ENCODE measurements at places on chromosomes 7 and 10.
A peak's percentile ranks its signal among the peaks of the same experiment; 100 is the strongest.

- DNase-seq, result no peak
These were observed 16.1 kb downstream of the GNAI1 start for GRCh38 chr7:80150611-80151273.

- no peak for DNase-seq
These were observed 260.3 kb upstream of the FERD3L start for GRCh38 chr7:19405541-19405940.

- peak; percentile 40 for DNase-seq
These were observed 338.2 kb upstream of the PRKCQ start for GRCh38 chr10:6918305-6918704.

- DNase-seq, result no peak
These were observed at the start of gene NAT16 for GRCh38 chr7:101180130-101180755. Gene NAT16 (minus strand): TSS chr7:101180293. CDS start chr7:101174807, 5,486 bp downstream.

DNA sequence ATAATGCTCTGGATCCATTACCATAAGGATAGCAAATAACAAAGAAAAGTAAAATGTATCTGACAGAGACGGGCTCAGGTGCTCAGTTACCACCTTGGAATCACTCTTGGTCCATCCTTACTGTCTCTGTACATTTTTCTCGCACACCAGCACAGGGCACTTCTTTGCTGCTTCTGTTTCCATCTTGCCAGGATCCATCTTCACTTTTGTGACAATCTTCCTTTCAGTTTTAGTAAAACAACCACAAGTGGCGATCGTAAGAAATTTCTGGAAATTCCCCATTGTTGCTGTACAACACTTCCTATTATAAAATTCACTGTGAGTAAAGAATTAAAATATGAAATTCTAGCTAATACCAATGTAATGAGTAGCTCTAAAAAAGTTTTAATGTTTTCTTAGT is 695.5 kb downstream of the GRM8 start:
- no peak for DNase-seq

- DNase-seq, result no peak
These were observed 1106.8 kb upstream of the C7orf33 start for GRCh38 chr7:147483634-147484292.

GRCh38 chr7:23358152-23358674 is 59.1 kb downstream of the MALSU1 start:
- DNase-seq, result no peak

Data from stimulated activated CD8-positive, alpha-beta memory T cell treated with anti-CD3 and anti-CD28 coated beads, Interleukin-4, amount 100 ng/mL, for 1 hour (primary cell).